ENCODE measurements at places on chromosomes 4 and X. TPM values are rescaled to one million over a fixed set of nuclear protein-coding genes. Genes with fewer than 3 reads are reported as not detected.

Gene CXXC4
- not detected for total RNA-seq

Gene KLF8
- 4.0 TPM for total RNA-seq

Gene NHS
- 1.4 TPM for total RNA-seq

Gene XPNPEP2
- not detected for total RNA-seq

Gene ARFIP1
- total RNA-seq = 52.0 TPM

Gene PLK4
- total RNA-seq = 6.9 TPM

Gene WNK3
- 7.6 TPM for total RNA-seq

Gene P2RY4
- not detected for total RNA-seq

Gene PRKX
- 39.3 TPM for total RNA-seq

Gene LRP2BP
- total RNA-seq = 1.5 TPM

Gene SHROOM4
- total RNA-seq = 5.9 TPM

Gene PCDH18
- 1.5 TPM for total RNA-seq

Gene SCLT1
- 18.6 TPM for total RNA-seq

Gene INTU
- total RNA-seq = 4.3 TPM

Gene VEGFC
- total RNA-seq = under 0.01 TPM

Gene ADH1C
- not detected for total RNA-seq

Gene CTAG1A
- total RNA-seq = not detected

Gene ITGB1BP2
- 1.1 TPM for total RNA-seq

Gene WDR17
- 4.7 TPM for total RNA-seq

Gene MTNR1A
- total RNA-seq = not detected

Gene DACH2
- total RNA-seq = not detected

Gene NLGN3
- total RNA-seq = 0.34 TPM

Gene S100G
- total RNA-seq = not detected

Gene VGLL1
- not detected for total RNA-seq

Gene SYTL5
- total RNA-seq = 0.36 TPM

Gene DCAF12L2
- not detected for total RNA-seq

Gene MAP9
- 3.3 TPM for total RNA-seq

Gene ZNF275
- total RNA-seq = 6.9 TPM

Gene TCEAL7
- 16.3 TPM for total RNA-seq

Gene ATP11C
- total RNA-seq = 39.3 TPM

Gene CT45A5
- total RNA-seq = not detected

Gene HSD17B13
- total RNA-seq = 0.31 TPM

Gene UGT2B17
- total RNA-seq = not detected

Gene TEX13A
- not detected for total RNA-seq

Gene HELQ
- 24.0 TPM for total RNA-seq

Gene FAM47E
- total RNA-seq = under 0.01 TPM

Gene NUP54
- total RNA-seq = 44.6 TPM

Gene KDM6A
- total RNA-seq = 19.0 TPM

Gene WDFY3
- 52.7 TPM for total RNA-seq

Gene MAP3K15
- not detected for total RNA-seq

Gene FANCB
- total RNA-seq = 11.7 TPM

Gene EDNRA
- total RNA-seq = 2.1 TPM

Gene CCDC120
- 0.69 TPM for total RNA-seq

Gene CLDN22
- total RNA-seq = not detected

Gene CT45A8
- total RNA-seq = not detected

Gene CDX4
- not detected for total RNA-seq

Gene RAB40A
- under 0.01 TPM for total RNA-seq

Gene ZGRF1
- 12.4 TPM for total RNA-seq

Gene DCAF4L1
- total RNA-seq = 0.46 TPM

Gene GNRHR
- not detected for total RNA-seq

Gene DOK7
- not detected for total RNA-seq

Gene TEX13B
- not detected for total RNA-seq
